ENCODE measurements at places on chromosomes 12 and 14.

DNA sequence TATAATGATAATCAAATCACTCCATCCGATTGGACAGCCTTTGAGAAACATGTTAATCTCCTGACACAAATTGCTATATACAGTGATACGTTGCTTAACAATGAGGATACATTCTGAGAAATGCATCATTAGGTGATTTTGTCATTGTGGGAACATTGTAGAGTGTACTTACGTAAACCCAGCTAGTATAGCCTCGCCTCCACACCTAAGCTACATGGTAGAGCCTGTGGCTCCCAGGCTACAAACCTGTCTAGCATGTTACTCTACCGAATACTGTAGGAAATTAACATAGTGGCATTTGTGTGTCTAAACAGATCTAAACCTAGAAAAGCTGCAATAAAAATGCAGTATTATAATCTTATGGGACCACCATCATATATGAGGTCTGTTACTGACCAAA is 128.6 kb upstream of the PWP1 start:
- DNase-seq: no peak

GRCh38 chr14:72822946-72823611 is 70.8 kb downstream of the DPF3 start:
- DNase-seq: no peak

DNA sequence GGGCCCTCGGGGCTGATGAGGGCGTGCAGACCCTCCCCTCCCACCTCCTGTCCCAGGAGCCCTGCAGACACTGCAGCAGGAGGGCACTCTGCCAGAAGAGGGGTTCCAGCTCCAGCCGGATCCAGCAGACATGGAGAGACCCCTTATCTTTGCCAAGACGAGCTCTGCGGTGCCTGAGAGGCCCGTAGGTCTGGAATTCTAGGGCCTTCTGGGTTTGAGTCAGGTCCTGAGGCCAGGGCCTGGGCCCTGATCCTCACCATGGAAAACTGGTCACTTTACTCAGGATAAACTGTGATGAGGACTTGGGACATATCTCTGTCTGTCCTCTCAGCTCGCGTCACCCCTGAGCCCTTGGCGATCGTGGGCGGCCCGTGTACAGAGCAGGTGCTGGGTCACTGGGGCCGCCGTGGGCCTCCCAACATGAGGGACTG is 13.8 kb downstream of the MEG3 start:
- no peak for DNase-seq

GRCh38 chr12:119147847-119148448 is 30.8 kb upstream of the HSPB8 start:
- no peak for DNase-seq

DNA sequence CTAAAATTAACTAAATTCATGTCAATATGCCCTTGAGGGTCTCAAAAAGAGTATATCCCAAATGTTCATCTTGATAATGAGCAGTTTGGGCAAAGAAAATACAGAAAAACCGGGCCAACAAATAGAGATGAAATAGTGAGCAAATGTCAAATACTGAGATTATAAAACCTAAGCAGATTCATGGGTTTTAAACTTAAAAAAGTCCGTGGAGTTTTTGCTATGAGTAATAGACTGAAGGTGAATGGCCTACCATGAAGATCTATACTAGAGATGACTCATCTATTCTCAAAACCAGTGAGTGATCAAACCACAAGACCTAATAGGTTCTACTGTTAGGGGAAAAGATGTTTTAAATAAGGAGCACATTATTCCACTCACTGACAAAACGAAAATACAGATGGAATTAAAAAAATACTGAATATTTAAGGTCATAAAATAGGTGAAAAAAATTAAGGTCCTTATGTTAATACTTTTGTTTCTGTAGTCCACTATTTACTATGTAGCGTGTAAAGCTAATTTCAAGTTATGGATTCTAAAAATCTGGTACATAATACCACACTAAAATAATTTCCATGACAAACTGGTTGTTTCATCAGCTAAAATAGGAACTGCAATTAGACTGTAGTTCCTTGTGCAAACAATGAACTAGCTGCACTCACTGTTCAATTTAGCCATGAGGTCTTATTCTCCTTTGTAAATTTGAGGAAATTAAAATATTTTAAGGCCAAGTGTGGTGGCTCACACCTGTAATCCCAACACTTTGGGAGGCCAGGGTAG is 5.0 kb downstream of the HNRNPC start:
- DNase-seq: peak; percentile 42

All from AG04449 (cell line).